ENCODE measurements at places on chromosomes 11 and 22. TPM values are rescaled to one million over a fixed set of nuclear protein-coding genes. Genes with fewer than 3 reads are reported as not detected.

The CARD10 gene
- 12.6 TPM for total RNA-seq

The AGBL2 gene
- total RNA-seq = 1.5 TPM

The UCP3 gene
- total RNA-seq = 2.5 TPM

The OTOG gene
- under 0.01 TPM for total RNA-seq

The OR8G1 gene
- not detected for total RNA-seq

DNA sequence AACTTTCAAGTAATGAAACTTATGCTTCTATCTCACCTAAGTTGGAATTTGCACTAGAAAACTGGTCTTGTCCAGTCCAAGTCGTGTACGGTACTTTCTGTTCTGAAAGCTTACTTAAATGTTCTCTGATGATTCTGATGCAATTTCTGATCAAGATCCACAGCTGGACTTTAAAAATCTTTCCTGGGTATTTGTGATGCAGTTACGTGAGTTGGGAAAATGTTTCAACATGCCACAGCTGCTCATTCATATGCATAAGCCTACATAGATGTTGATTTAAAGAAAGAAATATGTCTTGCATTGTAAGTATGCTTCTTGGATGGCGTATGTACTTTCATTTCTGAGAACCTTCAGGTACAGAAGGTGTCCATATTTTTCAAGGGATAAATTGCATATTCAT is 493.7 kb upstream of the CCDC90B start:
- DNase-seq = no peak
- H3K27ac ChIP-seq = no peak overlapping the region
- no peak overlapping the region for H3K4me3 ChIP-seq
- no peaks in the 10 kb centered on the region for H3K36me3 ChIP-seq
- H3K27me3 ChIP-seq = no peaks in the 10 kb centered on the region

DNA sequence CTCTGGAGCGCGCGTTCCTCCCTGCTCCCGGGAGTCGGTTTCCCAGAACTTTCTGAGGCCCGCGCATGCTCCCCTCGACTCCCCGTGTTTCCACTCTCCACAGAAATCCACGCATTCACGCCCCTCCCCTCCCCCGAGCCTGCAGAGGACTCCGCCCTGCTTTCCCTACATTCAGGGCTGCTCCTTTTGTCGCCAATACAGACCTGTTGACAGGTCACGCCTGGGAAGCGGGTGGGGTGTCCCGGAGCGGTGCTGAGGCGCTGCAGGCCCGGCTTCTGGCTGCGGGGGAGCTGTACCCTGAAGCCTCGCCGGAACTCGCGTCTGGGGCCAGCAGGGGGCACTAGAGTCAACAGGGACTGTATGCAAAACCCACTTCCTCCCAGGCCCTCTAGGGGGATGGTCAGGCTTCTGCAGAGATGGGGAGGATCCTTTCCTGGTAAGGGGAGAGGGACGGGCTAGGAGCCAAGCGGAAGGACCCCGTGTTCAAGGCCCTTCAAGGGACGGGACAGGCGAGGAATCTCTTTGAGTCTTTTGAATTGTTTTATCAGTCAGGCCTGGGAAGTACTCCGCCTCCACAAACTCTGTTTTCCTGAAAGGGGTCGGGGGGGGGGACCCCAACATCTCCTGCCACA is at the start of gene PRAME:
Gene PRAME (minus strand): TSS at position 294 of the 632 bp plus-strand sequence. CDS start 2,433 bp downstream, outside the sequence.
- no peak for DNase-seq
- H3K27ac ChIP-seq = no peak within 1 kb of the TSS
- no peaks in the 10 kb centered on the region for H3K4me1 ChIP-seq

- peaks cover 4% of the 10 kb centered on the region for H3K36me3 ChIP-seq
- H3K4me3 ChIP-seq = no peak overlapping the region
- DNase-seq = no peak
- H3K27ac ChIP-seq = no peak overlapping the region
Observed at GRCh38 chr11:45960387-45961095, 38.1 kb downstream of the LARGE2 start.

GRCh38 chr11:106785913-106786650 is 232.2 kb downstream of the GUCY1A2 start:
- no peak overlapping the region for H3K4me3 ChIP-seq
- no peaks in the 10 kb centered on the region for H3K36me3 ChIP-seq
- DNase-seq = peak; percentile 36
- H3K4me1 ChIP-seq = no peaks in the 10 kb centered on the region

DNA sequence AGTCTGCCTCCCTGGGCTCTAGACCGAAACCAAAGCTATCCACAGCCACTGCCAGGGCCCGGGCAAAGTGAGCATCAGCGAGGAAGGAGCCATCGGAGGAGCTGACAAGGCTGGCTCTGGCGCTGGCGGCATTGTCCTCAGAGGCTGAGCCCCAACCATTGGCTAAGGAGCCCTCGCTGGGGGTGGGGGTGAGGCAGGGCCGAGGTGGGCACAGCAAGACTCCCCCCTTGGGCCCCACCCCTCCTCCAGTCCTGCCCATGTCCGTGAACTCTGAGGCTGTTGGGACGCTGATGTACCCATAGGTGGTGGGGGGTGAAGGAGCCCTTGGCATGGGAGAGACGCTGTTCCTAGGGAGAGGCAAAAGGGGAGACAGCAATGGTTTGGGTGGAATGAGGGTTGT is 11.2 kb downstream of the ROBO4 start:
- H3K36me3 ChIP-seq = no peaks in the 10 kb centered on the region
- no peaks in the 10 kb centered on the region for H3K27me3 ChIP-seq
- H3K27ac ChIP-seq = no peak overlapping the region
- DNase-seq = no peak

- no peaks in the 10 kb centered on the region for H3K36me3 ChIP-seq
- H3K4me3 ChIP-seq = no peak overlapping the region
- no peak for DNase-seq
- H3K27ac ChIP-seq = no peak overlapping the region
Observed at GRCh38 chr11:87726506-87726905, 448.7 kb downstream of the RAB38 start.

DNA sequence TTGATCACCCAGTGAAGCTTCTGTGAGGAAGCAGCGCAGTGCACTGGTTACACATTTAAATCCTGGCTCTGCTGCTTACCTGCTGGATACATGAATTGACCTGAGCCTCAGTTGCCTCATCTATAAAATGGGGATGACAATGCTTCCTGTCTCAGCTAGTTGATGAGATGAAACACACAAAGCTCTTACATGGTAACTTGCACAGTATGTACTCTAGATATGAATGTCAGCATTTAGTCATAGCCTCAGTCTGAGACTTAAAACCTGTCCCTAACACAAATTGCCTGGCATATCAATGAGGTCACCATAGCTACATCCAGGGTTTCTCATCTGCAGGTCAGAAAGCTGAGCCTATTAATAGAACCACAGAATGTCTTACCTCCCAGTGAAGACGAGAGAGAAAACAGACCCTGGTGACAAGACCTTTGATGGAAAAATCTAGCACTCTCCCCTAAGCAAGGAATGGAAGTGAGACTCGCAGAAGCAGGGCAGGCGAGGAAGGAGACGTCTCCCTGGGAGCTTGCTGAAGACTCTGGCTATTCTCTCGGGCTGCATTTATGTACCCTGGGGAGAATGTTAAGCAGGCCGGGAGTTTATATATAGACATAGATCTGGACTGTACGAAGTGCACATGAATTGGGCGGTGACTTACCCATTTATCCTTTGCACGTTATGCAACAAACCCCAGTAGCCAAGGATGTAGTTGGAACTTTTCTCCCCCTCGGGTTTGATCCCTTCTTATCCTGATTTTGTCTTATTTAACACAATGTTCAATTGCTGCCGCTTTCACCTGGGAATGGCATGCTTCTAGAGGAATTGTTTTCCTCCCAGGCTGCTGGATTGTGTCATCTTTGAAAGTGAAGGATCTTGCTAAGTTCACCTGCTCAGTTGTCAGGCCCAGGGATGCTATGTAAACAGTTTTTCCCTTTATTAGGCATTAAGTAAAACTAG is 18.0 kb downstream of the SDHAF2 start:
- H3K4me3 ChIP-seq = no peak overlapping the region
- H3K27me3 ChIP-seq = no peaks in the 10 kb centered on the region
- peaks cover 13% of the 10 kb centered on the region for H3K4me1 ChIP-seq
- H3K27ac ChIP-seq = no peak overlapping the region
- H3K36me3 ChIP-seq = peaks cover 31% of the 10 kb centered on the region
- peak; percentile 42 for DNase-seq

DNA sequence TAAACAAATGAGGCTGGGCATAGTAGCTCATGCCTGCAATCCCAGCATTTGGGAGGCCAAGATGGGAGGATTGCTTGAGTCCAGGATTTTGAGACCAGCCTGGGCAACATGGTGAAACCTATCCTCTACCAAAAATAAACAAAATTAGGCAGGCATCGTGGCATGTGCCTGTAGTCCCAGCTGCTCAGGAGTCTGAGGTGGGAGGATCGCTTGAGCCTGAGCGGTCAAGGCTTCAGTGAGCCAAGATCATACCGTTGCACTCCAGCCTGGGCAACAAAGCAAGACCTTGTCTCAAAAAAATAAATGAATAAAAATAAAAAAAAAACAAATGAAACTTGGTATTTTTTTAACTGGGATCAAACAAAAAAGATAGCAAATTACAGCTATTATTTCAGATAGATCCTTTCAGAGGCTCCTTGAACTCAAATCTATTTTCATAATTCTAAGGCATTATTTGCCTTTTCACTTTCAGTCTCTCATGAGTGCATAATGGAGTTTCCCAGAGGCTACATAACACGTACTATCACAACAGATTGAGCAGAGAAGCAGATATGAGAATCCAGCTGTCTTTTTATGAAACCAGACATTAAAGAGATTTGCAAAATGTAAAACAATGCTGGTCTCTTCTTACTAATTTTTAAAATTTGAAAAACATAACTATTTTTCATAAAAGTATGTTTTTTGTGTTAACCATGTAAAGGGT is 23.1 kb downstream of the DDIAS start:
- H3K27me3 ChIP-seq = no peaks in the 10 kb centered on the region
- H3K27ac ChIP-seq = no peak overlapping the region
- no peaks in the 10 kb centered on the region for H3K36me3 ChIP-seq
- DNase-seq = no peak
- H3K4me3 ChIP-seq = no peak overlapping the region

DNA sequence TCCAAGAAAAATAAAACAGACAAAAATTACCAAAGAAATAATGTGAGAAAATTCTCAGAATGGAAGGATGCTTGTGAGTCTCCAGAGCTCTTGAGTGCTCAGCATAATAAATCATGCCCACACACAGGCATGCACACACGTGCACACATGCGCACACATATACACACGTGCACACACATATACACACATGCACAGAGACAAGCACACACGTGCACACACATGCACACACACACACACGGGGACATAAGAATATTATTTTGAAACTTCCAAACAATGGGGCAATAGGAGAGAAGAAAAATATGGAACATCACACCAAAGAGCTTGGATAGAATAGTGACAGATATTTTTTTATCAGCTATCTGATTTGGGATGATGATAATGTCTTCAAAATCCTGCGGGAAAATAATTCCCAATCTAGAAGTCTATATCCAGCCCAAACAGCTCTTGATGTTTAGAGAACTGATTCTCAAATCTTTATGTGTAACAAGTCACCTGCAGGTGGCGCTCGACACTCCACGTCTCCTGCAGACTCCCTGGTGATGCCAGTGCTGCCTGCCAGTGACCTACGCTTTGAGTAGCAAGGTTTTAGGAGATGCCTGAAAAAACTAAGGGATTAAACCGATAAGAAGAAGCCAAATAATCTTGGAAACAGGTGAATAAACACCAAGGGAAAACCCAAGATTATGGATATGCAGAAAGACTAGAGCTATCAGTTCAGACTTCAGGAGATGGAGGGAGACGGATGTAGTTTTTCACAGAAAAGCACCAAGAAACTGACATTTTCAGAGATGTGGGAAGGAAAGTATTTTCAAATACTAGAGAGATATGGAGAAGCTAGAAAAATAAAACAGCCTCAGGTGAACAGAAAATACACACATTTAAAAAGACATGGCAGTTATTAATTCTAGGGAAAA is 743.6 kb downstream of the ETS1 start:
- H3K27ac ChIP-seq = no peak overlapping the region
- H3K36me3 ChIP-seq = no peaks in the 10 kb centered on the region
- no peaks in the 10 kb centered on the region for H3K27me3 ChIP-seq
- H3K4me1 ChIP-seq = no peaks in the 10 kb centered on the region

GRCh38 chr11:60725592-60725991 is 1.1 kb downstream of the MS4A18 start:
- H3K27me3 ChIP-seq = no peaks in the 10 kb centered on the region
- no peak overlapping the region for H3K27ac ChIP-seq
- H3K4me3 ChIP-seq = no peak overlapping the region
- no peaks in the 10 kb centered on the region for H3K36me3 ChIP-seq
- no peaks in the 10 kb centered on the region for H3K4me1 ChIP-seq
- DNase-seq = no peak

DNA sequence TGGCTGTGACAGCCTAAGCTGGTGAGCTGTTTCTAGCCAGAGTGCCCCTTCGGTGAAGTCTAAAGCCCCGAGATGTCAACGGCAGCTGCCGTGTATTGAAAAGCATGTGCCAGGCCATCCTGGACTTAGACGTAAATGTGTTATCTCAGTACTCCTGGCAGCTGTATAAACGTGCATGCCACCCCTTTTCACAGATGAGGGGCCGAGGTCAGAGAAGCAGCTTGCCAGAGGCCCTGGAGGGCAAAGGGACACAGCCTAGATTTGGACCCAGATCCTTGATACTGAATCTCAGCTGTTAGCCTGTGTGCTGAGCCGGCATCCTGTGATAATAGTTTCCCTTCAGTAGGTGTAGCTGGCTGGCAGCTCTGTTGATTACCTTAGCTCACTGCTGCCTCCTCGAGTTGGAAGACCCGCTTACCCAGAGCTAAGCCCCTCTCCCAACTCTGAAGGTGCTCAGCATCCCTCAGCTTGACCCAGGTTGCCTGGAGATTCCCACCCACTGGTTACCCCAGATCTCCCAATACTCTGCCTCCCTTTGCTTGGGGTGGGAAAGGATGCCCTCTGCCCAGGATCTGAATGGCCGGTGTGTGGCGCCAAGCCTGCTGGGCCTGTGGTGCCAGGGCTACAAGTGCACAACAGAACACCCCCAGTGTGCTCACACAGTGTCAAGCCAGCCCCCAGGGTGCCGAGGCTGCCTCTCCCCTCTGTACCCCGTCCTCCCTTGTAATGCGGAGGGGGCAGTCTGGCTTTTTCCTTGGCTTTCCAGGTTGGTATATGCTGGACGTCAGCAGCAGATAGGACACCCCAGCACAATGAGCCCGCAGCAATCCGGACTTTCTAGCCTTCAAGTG is 59.8 kb upstream of the WNT7B start:
- DNase-seq = no peak
- H3K4me1 ChIP-seq = peaks cover 26% of the 10 kb centered on the region

GRCh38 chr11:64173616-64174355 is 7.9 kb upstream of the MACROD1 start:
- H3K4me3 ChIP-seq = no peak overlapping the region
- H3K4me1 ChIP-seq = no peaks in the 10 kb centered on the region
- no peaks in the 10 kb centered on the region for H3K27me3 ChIP-seq
- DNase-seq = no peak
- H3K36me3 ChIP-seq = no peaks in the 10 kb centered on the region

- peaks cover 14% of the 10 kb centered on the region for H3K4me1 ChIP-seq
- no peak for DNase-seq
- H3K27me3 ChIP-seq = no peaks in the 10 kb centered on the region
- no peak overlapping the region for H3K4me3 ChIP-seq
- no peak overlapping the region for H3K27ac ChIP-seq
Observed at GRCh38 chr22:33519974-33520903, 400.0 kb downstream of the LARGE1 start.

GRCh38 chr11:12762278-12762677 is 88.1 kb downstream of the TEAD1 start:
- no peaks in the 10 kb centered on the region for H3K27me3 ChIP-seq
- no peak overlapping the region for H3K27ac ChIP-seq
- peak; percentile 50 for DNase-seq

- no peak overlapping the region for H3K4me3 ChIP-seq
- H3K36me3 ChIP-seq = no peaks in the 10 kb centered on the region
- DNase-seq = no peak
- H3K4me1 ChIP-seq = peaks cover 3% of the 10 kb centered on the region
- no peaks in the 10 kb centered on the region for H3K27me3 ChIP-seq
Observed at GRCh38 chr22:26825960-26826935, 168.9 kb downstream of the MIAT start.
